ENCODE measurements at places on chromosomes 6 and 20. TPM values are rescaled to one million over a fixed set of nuclear protein-coding genes. Genes with fewer than 3 reads are reported as not detected.

The MATN4 gene
- 0.64 TPM for total RNA-seq

The TPMT gene
- 8.2 TPM for total RNA-seq

DNA sequence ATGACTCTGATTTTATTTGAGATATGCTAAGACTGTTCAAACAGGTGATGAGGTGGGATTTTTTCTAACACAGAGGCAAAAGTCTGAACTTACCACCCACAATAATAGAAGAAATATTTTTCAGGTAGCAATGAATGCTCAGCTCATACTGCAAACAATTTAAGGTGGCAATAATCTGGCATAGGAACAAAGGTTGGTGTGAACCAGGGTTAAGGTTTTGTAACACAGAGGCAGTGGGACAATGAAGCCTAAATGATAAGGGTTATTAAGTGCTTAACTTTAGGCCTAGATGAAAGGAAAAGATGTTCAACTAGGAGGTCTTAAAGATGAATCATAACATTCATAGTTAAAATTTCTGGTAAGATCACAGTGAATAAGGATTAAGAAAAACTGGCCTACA lies 4.9 kb downstream of the ASCC3 start:
- H3K4me3 ChIP-seq, result no peak overlapping the region
- H3K36me3 ChIP-seq, result peaks cover 56% of the 10 kb centered on the region
- H3K4me1 ChIP-seq, result peaks cover 43% of the 10 kb centered on the region
- no peak for DNase-seq
- H3K27ac ChIP-seq, result no peak overlapping the region

- peaks cover 65% of the 10 kb centered on the region for H3K36me3 ChIP-seq
- H3K27me3 ChIP-seq, result no peaks in the 10 kb centered on the region
- H3K4me1 ChIP-seq, result peaks cover 81% of the 10 kb centered on the region
Measured at GRCh38 chr6:157859775-157860504, 36.9 kb downstream of the SNX9 start.

- no peak overlapping the region for H3K27ac ChIP-seq
- no peak overlapping the region for H3K4me3 ChIP-seq
- no peak for DNase-seq
Measured at GRCh38 chr20:19252451-19253120, 40.1 kb downstream of the SLC24A3 start.

Measured in activated naive CD8-positive, alpha-beta T cell treated with anti-CD3 and anti-CD28 coated beads for 36 hours (primary cell).